ENCODE measurements at places on chromosomes 6 and 20. TPM values are rescaled to one million over a fixed set of nuclear protein-coding genes. Genes with fewer than 3 reads are reported as not detected.

DNA sequence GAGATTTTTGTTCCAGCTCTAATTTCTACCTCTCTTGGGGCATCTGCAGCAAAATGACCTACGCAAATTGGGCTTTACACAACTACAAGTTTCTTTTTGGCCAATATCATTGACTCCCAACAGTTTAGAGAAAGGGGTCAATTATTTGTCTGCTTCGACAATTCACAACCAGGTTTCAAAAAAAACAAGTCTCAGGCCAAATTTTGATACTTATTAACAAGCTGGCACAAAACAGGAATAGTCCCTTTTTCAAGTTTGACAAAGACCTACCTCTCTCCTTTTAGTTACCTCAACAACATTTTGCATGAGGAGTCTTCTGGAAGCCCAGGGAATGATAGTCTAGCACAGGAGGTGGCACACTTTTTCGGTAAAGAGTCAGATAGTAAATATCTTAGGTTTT, 97.9 kb upstream of the TSHZ2 start:
- no peak for DNase-seq

GRCh38 chr20:20463933-20464374, 96.0 kb downstream of the INSM1 start:
- no peak for DNase-seq

- peak; percentile 41 for DNase-seq
Measured at GRCh38 chr20:878511-879307, 37.4 kb downstream of the ANGPT4 start.

DNA sequence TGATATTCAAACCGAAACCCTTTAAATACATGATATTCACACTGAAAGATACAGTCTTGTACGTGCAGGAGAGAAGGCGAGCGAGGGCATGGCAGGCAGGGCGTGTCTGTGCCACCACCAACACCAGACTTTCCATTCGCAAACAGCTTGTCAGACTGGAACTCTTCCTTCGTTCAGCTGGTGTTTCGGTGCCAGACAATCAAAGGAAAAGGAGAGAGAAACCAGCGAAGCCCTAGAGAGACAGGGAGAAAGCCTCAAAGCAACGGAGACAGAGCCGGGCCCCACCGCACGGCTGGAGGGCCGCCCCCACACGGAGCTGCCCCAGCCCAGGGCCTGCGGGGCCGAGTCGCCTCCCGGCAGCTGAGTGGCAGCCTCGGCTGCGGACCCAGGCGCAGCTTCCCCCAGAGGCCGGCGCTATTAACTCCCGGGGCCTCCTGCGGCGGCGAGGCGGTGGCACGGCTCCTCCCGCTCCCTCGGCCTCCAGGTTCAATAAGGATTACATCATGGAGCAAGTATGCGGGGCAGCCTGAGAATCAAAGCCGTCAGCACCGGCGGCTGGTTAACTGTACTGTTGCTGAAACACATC, 32.1 kb upstream of the NR2E1 start:
- DNase-seq, result peak; percentile 69

- peak; percentile 76 for DNase-seq
Measured at GRCh38 chr6:39882531-39882899, 51.7 kb downstream of the MOCS1 start.

- DNase-seq, result no peak
Measured at GRCh38 chr6:151073701-151074100, 166.1 kb upstream of the AKAP12 start.

GRCh38 chr20:35269055-35269781, 8.7 kb downstream of the MMP24OS start:
- no peak for DNase-seq

GRCh38 chr6:121647905-121648304, 212.5 kb downstream of the GJA1 start:
- DNase-seq, result no peak

- DNase-seq, result no peak
Measured at GRCh38 chr6:1598886-1599285, 10.8 kb upstream of the FOXC1 start.

DNA sequence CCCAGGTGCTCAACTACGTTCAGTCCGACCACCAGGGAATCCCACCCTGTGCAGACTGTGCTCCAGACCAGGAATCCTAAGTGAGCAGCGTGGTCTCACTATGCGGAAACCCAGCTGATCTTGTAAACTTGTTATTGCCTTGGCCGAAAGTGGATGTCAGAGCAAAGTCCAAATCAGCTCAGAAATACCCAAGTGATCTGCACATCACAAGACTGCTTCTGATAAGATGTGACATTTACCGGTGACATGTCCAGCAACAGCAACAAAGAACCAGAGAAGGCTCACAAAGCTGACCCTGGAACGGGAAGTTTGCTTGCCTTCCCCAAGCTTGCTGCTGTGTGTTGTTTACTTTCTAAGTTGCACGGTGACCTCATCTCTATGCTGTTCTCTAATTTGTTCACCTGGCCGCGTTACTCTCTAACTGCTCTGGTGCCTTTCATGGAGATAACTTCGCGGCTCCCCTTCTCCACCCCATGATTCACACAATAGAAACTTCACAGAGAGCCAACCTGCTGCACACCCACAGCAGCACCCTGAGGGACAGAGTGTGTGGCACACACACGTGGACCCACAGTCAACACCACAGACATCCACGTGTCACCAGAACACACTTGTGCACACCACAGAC, 1.7 kb downstream of the BNIP5 start:
- no peak for DNase-seq

DNA sequence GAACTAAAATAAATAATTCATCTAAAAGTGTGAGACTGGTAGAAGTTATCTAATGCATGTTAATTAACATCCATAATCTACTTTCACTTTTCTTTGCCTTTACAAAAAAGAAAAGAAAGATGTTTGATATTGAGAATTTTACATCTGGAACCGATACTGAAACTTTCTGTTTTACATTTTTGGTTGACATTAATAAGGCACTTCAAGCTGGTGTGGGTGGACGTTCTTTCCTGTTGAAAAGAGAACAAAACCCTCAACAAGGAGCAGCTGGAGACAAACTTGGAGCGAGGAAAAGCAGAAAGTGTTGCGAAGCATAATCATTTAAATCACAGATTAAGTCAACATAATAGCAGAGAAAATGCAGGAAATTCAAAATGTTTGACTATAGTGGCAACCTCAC, 575.2 kb upstream of the ADGRB3 start:
- DNase-seq, result no peak

GRCh38 chr6:100612094-100612493, 147.4 kb upstream of the SIM1 start:
- no peak for DNase-seq

DNA sequence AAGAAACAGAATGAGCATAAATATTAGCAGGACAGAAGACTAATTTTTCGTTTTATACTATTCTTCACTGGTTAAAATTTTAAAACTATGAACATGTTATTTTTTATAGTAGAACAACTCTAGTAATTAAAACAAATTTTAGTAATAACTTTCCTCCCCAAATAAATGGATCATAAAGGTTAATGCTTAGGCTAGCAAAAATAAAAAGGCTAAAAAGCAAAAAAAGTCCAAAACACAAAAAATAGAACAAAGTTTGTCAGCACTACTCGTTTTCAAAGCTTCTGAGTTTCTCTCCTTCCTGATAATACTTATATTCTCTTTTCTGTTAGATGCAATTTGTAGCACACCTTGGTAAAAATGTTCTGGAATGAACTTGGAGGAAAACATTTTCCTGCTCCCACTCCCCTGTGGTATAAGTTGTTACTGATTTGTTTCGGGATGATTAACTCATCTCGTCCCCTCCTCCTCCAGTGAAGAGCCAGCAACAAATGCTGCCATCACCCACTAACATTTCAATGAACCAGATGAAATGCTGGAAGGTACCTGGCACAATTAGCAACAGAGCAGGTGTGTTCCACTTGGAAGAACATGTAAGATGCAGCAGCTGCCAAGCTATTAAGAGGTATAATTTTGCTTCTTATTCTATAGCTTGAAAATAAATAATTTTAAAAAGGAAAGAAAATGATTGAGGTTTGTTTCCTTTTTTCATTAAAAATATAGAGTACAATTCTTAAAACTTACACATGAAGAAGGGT, 130.5 kb downstream of the MYB start:
- no peak for DNase-seq

DNA sequence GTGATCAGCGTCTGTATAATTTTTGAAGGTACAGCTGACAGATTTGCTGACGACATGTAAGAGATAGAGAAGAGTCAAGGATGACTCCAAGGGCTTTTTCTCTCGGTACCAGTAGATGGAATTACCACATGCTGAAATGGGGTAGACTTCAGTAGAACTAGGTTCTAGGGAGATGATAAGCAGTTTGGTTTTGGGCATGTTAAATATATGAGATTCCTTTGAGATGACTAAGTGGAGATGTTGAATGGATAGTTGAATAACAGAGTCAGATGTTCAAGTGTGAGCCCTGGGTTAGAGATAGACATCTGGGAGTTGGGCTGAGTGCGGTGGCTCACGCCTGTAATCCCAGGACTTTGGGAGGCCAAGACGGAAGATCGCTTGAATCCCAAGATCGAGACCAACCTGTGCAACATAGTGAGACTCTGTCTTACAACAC, 50.0 kb downstream of the PHF20 start:
- no peak for DNase-seq

- DNase-seq, result no peak
Measured at GRCh38 chr20:8571611-8572010, 439.5 kb downstream of the PLCB1 start.

GRCh38 chr6:63936399-63936798, 300.8 kb downstream of the PHF3 start:
- no peak for DNase-seq

- no peak for DNase-seq
Measured at GRCh38 chr20:52601295-52601971, 370.7 kb upstream of the TSHZ2 start.

- DNase-seq, result no peak
Measured at GRCh38 chr6:151577257-151577656, 83.4 kb downstream of the CCDC170 start.

GRCh38 chr6:136646377-136646776, 96.2 kb upstream of the MAP7 start:
- no peak for DNase-seq

- DNase-seq, result no peak
Measured at GRCh38 chr6:129495652-129496051, 214.3 kb downstream of the ARHGAP18 start.

- peak; percentile 27 for DNase-seq
Measured at GRCh38 chr6:108556866-108557493, 3.7 kb upstream of the FOXO3 start.

GRCh38 chr6:25167961-25168360, 111.2 kb upstream of the CARMIL1 start:
- DNase-seq, result no peak

DNA sequence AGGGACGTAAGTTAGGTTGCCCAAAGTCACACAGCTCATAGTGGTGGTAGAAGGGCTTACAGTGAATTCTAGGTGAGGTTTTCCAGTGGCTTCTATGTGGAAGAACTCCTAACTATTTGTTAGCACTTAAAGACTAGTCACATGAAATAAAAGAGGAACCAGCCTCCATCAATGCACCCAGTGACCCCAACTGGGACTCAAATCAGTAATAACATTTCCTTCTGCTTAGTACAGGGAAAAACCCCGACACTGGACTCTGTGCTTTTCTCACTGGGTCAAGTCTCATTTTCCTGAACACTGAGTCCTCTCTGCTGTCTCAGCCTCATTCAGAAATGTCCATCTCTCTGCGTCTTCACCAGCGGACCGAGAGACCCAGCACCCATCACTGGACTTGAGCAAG, 89.2 kb downstream of the SLC22A23 start:
- no peak for DNase-seq

DNA sequence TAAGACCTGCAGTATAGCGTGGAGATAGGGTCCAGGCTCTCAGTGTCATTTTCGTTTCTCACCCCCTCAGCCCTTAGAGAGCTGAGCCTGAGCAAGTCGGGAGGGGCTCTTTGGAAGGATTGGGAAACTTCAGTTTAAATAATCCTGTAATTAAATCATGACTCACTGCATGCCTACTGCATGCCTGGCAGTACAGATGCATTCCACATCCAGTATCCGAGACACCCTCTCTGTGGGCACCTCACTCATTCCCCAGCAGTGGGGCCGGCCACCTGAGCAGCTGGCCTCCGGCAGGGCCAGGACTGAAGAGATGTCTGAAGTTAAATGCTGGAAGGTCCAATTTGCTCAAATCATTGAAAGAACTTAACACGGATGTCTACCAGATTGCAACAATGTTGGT, 316.6 kb downstream of the THBS2 start:
- DNase-seq, result no peak

GRCh38 chr6:3453413-3454272, 3.2 kb downstream of the SLC22A23 start:
- DNase-seq, result no peak

The SNX3 gene
- polyA plus RNA-seq, result 193 TPM

The SLC26A8 gene
- polyA plus RNA-seq, result 0.23 TPM

The TSBP1 gene
- 0.13 TPM for polyA plus RNA-seq

The RALGAPA2 gene
- polyA plus RNA-seq, result 17.4 TPM

The XKR7 gene
- polyA plus RNA-seq, result 0.39 TPM

The RBPJL gene
- polyA plus RNA-seq, result not detected

The MYO6 gene
- polyA plus RNA-seq, result 104 TPM

The PACSIN1 gene
- polyA plus RNA-seq, result 0.78 TPM

The CPNE5 gene
- polyA plus RNA-seq, result 17.1 TPM

The C2 gene
- 4.2 TPM for polyA plus RNA-seq

The APMAP gene
- polyA plus RNA-seq, result 92.7 TPM

The MLIP gene
- 0.48 TPM for polyA plus RNA-seq

The C6orf132 gene
- polyA plus RNA-seq, result 4.3 TPM

The TAP2 gene
- 9.5 TPM for polyA plus RNA-seq
